ENCODE measurements at places on chromosomes 2 and 18.

DNA sequence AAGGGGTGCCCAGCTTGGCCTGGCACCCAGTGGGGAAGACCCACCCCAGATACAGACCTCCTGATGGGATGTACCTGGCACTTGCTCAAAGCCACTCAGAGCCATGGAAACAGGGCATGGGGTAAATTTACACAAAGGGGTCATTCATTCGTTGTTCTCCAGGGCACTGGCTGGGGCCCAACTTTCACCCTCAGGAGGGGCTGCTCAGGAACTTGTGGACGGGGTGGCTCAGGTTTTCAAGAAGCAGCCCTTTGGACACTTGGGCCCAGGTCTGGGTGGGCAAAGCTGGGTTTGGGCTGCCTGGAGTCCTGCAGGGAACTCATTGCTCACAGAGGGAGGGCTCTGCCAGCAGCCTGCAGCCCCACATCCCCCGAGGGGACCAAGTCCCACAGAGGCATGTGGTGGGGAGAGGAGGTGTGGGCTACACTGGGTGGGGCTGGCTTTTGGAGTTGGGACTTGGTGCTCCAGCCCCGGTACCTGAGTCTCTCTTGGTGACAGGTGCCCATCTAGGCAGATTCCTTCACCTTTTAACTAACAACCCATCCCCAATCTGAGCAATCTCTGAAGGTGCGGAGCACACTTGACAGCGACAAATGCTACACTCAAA, 172.3 kb downstream of the CELF4 start:
- no peak for DNase-seq

DNA sequence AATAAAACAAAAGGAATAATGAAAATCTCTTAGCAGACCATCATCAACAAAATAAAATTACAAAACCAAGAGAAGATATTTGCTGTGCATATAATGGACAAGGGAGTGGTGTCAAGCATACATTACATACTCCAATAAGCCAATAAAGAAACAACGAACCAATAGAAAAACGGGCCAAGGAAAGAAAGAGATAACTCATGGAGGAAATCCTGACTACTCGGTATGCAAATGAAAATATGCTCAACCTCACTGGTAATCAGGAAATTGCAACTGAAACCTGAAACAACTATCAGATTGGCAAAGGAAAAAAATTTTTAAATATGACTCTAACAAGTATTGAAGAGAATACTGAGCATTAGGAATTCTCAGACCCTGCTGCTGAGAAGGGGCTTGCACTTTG, 84.7 kb downstream of the BCL2 start:
- DNase-seq = no peak

- no peak for DNase-seq
Measured at GRCh38 chr18:28178720-28179119, 1.8 kb upstream of the CDH2 start.

- no peak for DNase-seq
Measured at GRCh38 chr2:95009412-95009811, 16.1 kb upstream of the MAL start.

DNA sequence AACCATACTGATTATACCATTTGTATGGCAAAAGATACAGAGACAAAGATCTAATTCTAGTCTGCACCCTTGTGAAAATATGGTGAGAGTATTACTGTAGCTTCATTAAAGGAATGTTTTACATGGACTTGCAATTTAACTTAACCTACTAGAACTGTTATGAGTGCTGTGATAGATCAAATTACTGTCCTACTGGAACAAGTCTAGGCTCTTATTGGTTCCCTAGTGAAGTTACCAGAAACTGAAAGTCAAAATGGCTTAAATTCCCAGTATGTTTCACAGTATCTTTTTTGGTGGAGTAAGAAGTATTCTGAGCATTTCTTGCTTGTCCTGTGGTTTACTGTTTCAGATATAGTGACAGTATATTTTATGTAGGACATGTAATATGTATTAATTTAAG, 3.8 kb upstream of the TBR1 start:
- DNase-seq = no peak

DNA sequence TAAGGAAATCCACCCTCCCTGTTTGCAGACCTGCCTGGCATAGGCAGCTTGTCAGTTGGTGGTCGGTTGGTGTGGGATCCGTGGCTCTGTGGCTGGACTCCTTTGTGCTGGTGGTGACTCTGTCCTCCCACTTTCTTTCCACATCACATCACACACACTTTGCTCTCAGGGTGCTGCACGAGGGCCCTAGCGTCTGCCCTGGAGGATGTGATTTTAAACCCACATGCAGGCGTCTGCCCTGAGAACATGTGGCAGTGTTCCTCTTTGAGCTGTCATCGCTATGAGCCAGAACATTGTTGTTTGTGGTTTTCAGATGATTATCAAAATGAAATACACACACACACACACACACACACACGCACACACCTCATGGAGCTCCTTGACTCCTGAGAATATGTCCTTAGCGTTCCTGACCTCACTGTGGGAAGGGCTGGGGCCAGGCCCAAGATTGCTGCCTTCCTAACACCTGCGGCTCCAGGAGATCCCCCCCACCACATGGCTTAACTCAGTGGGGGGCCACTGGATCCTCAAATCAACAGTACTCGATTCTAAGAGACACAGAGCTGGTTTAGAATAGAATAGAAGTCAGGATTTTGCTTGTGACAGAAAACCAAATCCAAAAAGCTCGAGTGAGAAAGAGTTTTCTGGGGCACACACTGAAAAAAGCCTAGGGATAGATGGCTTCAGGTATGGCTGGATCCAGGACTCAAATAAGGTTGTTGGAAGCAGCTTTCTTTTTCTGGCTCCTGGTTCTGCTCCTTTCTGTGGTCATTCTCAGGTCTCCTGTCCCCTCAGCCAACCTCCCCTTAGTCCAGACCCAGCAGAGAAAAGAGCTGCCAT, 54.8 kb downstream of the RTP5 start:
- no peak for DNase-seq

DNA sequence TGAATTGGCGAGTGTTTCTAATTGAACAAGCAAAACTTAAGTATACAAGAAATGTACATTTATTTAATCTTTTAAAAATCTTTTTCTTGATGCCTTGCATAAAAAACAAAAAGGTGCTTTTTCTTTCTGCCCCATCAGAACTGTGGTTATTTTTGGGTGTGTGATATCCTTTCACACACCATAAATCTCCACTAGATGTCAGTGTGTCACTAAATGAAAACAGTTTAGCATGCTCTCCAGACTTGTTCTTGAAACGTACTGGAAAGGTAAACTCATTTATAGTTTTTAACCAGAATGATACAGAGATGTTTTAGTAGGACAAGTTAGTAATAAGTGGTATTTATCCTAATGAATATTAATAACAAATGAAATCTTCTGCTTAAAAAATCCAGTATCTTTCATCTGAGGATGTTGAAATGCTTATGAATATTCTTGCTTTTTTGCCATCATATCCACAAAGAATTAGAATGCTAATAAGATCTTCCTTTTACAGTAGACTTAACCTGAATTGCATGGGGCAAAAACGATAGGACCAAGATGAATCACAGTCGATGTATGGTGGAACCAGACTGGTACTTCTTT, 96.8 kb downstream of the UBE2E3 start:
- DNase-seq = no peak

GRCh38 chr18:23225503-23225902, 90.2 kb downstream of the CABLES1 start:
- DNase-seq = no peak

- no peak for DNase-seq
Measured at GRCh38 chr2:112187805-112188596, 49.8 kb downstream of the FBLN7 start.

DNA sequence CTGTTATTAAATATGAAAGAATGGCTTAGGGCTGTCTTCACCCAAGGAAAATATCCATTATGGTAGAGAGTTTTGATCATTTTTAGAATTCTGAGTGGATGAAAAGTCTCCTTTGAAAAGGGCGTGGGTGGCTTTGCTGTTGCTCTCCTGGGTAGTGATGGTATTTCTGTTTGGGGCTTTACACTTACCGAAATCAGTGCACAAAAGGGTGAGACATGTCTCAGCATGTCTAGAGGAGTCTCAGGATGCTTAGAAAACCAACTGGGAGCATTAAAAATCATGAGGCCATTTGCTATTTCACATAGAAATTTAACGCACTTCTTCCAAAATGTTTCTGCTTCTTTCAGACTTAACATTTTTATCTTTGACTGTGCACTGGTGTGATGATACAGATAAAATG, 49.6 kb downstream of the ZCCHC2 start:
- DNase-seq = no peak

- DNase-seq = no peak
Measured at GRCh38 chr2:194103941-194104659, 1552.9 kb upstream of the SLC39A10 start.

DNA sequence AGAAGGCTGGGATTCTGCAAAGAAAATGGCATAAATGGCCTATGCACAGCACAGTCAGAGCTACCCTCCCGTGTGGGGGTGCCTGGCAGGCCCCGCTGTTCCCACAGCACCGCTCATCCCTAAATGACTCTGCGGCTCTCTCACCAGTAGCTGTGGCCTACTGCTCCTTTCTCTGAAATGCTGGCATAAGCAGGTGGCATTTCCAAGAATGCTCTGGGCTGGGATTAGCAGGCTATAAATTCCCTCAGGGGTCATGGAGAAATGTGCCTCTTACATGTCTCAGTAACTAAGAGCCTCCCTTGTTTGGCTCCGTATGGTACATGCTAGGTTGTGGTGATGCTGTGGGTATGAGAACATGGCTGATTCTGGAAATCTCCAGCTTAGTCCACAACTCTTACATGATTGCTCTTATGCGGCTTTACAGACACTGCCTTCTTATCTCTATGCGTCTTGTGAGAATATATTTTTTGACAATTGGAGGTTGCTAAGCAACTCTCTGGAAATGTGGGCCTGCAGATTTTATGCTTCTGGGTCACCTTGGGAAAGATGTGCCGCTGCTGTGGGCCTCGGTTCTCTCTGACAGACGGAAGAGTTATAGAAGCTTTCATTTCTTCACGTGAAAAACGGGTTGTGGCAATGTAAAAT, 80.3 kb upstream of the GATA6 start:
- no peak for DNase-seq
